ENCODE measurements at places on chromosomes 2 and 18. TPM values are rescaled to one million over a fixed set of nuclear protein-coding genes. Genes with fewer than 3 reads are reported as not detected.

VSNL1 gene
- not detected for total RNA-seq

SNTG2 gene
- total RNA-seq: 0.86 TPM

GRCh38 chr2:241107031-241107783 is 5.1 kb upstream of the MTERF4 start:
- no peak for DNase-seq

- no peak for DNase-seq
Measured at GRCh38 chr2:58686776-58687175, 445.7 kb upstream of the FANCL start.

DNA sequence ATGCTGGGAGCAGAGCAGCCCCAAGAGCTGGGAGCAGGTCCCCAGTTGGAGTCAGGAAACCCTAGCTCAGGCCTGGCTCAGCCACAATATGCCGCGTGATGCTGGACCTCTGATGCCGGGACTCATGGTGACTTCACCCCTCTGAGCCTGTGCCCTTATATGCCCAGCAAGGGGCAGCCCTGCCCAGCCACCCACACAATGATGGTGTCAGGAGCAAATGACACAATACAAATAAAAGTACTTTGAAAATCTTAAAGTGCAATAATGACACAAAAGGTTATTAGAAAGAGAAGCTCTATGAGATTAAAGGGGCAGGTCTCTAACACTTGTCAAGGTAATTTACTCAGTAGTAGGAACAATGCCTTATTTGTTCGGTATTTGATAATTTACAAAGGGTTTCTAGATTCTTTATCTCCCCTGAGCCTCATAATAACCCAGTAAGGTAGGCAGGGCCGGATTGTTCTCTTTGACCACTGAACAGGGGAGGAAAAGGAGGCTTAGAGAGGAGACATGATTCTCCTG is 18.3 kb upstream of the KIF3C start:
- no peak for DNase-seq

- peak; percentile 66 for DNase-seq
Measured at GRCh38 chr2:97688062-97688827, 18.7 kb downstream of the C2orf92 start.

GRCh38 chr2:159539701-159540100 is 76.6 kb downstream of the BAZ2B start:
- DNase-seq: no peak
